ENCODE measurements at places on chromosomes 16 and 17.

GRCh38 chr17:2905269-2905668, 109.0 kb downstream of the RAP1GAP2 start:
- no peak for DNase-seq

DNA sequence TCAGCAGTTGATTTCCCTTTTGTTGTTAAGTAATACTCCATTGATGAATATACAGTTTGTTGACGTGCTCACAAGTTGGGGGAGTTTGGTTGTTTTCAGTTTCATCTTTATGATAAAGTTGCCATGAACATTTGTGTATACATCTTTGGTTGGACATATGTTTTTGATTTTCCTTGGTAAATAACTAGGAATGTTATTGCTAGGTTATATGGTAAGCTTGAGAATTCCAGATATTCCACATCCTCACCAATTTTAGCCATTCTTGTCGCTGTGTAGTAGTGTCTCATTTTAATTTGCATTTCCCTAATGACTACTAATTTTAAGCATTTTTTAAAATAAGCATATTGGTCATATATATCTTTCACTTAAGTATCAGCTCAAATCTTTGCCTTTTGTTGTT, 55.0 kb upstream of the RASL10B start:
- DNase-seq, result no peak

DNA sequence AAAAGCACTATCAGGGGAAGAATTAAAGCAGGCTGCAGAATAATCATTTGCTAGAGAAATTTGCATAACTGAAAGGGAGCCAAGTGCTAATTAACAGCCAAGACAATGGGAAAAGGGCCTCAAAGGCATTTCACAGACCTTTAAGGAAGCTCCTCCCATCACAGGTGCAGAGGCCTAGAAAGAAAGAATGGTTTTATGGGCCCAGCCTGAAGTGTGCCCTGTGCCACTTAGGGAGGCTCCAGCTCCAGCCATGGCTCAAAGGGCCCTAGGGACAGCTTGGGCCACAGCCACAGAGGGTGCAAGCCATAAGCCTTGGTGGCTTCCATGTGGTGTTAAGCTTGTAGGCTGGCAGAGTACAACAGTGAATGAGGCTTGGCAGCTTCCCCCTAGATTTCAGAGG, 50.1 kb downstream of the RNF112 start:
- DNase-seq, result no peak

GRCh38 chr17:30113213-30113612, 3.4 kb upstream of the NSRP1 start:
- DNase-seq, result no peak

GRCh38 chr17:14089179-14089578, 19.9 kb downstream of the COX10 start:
- DNase-seq, result no peak

GRCh38 chr17:42548070-42548837, 4.5 kb upstream of the HSD17B1 start:
- DNase-seq, result peak; percentile 28

- no peak for DNase-seq
These were observed 537 bp upstream of the GJC1 start for GRCh38 chr17:44830359-44831288.

DNA sequence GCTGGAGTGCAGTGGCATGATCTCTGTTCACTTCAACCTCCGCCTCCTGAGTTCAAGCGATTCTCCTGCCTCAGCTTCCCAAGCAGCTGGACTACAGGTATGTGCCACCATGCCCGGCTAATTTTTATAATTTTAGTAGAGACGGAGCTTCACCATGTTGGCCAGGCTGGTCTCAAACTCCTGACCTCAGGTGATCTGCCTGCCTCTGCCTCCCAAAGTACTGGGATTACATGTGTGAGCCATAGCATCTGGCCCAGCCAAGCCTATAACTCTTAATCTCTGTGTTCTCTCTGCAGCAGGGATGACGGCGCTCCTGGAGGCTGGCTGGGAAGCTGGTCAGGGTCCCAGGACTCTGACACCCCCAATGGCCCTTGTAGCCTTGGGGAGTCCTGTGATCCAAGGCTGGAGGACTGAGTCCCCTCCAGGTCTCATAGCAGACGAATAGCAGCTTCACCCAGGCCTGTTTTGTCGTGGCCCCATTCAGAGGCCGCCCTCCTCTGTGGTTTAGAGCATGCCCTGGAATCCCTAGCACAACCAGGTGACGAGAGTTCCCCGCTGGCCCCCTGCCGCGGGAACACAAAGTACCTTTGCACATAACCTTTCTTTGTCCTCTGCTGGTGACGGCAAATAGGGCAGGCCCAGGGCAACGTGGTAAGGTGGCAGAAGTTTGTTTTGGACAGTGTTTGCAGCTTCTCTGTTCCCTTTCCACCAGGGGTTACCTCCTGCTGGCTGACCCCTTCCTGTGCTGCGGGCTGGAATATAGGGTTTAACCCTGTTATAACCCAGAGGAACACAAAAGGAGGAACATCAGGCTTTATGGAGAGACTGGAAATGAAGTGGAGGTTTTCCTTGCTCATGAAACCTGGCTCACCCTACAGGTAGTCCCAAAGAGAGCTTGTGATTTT, 43.0 kb upstream of the TOB1 start:
- DNase-seq, result no peak

- no peak for DNase-seq
These were observed 9.8 kb downstream of the ELOB start for GRCh38 chr16:2767140-2767731.

GRCh38 chr16:22008215-22009059, 526 bp downstream of the MOSMO start:
- DNase-seq, result no peak

GRCh38 chr16:15518381-15519351, 84.3 kb downstream of the BMERB1 start:
- DNase-seq, result peak; percentile 39

DNA sequence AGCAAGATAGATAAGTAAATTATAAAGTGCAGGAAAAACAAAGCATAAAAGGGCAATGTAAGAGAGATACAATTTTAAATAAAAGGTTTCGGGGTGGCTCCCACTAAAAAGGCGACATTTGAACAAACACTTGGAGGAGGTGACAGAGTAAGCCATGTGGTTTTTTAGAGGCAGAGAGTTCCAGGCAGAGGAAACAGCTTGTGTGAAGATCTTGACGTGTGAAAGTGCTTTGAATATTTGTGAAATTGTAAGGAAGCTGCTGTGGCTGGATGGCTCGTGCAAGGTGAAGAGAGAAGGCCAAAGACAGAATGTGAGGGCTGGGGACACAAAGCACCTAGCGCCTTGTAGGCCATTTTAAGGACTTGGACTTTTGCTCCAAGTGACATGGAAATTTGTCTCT, 28.6 kb upstream of the HYDIN start:
- DNase-seq, result no peak

DNA sequence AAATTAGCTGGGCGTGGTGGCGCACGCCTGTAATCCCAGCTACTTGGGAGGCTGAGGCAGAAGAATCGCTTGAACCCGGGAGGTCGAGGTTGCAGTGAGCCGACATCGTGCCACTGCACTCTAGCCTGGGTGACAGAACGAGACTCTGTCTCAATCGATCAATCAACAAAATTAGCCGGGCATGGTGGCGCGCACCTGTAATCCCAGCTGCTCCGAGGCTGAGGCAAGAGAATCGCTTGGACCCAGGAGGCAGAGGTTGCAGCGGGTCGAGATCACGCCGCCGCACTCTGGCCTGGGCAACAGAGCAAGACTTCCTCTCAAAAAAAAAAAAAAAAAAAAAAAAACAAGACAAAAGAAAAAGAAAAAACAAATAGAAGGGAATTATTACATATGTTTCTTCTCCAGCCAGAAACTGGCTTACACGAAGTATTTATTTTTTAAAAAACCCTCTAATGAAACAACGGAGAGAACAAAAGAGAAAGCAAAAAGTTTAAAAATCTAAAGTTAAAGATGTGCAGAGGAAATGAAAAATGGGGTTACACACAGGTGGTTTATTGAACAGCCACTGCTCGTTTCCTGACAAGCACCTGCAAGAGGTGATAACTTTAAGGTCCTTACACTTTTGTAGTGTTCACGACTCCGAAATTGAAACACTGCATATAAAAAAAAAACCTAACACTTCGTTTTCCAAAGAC, 1.4 kb downstream of the SYNRG start:
- DNase-seq, result no peak

GRCh38 chr16:52123061-52123839, 423.7 kb downstream of the TOX3 start:
- DNase-seq, result no peak

DNA sequence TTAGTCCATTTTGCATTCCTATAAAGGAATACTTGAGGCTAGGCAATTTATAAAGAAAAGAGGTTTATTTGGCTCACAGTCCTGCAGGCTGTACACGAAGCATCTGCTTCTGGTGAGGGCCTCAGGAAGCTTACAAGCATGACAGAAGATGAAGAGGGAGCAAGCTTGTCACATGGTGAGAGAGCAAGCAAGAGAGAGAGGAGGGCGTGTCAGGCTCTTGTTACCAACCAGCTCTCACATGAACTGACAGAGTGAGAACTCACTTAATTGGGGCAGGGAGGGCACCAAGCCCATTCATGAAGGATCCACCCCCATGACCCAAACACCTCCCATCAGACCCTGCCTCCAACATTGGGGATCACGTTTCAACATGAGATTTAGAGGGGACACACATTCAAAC, 1.6 kb downstream of the CHCT1 start:
- no peak for DNase-seq

GRCh38 chr16:57377080-57377841, 5.0 kb downstream of the CX3CL1 start:
- DNase-seq, result no peak

DNA sequence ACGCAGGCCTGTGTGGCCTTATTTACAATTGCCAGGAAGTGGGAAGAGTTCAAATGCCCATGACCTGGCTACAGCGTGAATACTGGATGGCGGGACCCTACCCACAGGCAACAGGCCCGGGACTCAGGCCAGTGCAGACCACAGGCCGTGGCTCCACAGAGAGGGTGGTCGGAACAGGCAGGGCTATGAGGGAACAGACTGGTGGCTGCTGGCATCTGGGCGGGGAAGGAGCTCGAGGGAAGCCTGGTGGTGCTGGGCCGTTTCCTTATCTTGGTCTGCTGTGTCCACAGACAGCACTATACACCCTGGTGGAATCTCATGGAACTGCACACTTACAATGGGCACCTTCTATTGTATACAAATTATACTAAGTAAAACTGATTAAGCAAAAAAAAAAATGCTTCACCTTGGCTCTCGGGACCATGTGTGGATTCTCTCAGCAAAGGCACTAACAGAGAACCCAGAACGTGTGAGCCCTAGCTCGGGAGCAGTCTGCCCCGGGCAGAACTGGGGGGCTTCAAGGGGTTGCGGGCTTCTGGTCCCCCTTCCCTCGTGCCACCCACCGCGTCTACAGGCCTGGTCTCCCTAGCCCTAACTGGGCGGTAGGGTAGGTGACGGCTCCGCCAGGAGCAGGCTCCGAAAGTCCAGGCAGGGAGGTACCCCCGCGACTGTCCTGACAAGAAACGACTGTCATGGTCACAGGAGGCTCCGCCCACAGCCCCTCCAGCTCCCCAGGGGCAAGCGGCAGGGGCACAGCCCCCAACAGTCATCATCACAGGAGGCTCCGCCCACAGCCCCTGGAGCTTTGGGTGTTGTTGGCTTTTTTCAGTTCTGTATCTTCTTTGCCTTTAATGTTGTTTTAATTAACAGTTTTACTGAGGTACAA, 21.8 kb downstream of the CEP131 start:
- DNase-seq, result peak; percentile 9

DNA sequence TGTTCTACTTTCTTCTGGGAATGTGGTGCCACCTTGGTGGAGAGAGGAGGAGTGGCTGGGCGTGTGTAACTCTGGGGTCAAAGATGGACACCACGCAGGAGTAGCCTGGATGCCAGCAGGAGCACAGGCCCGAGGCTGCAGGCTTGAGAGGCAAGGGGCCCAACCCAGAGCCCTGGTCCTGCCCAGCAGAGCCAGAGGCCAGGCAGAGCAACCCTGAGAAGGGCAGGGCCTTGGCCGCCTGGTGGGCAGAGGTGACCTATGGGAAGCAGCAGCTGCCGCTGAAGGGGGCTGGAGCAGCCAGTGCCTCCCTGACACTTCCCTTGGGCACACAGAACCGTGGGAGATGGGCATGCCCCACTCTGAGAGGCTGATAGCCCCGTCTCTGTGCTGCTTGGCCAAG, 18.0 kb upstream of the CPSF4L start:
- no peak for DNase-seq

DNA sequence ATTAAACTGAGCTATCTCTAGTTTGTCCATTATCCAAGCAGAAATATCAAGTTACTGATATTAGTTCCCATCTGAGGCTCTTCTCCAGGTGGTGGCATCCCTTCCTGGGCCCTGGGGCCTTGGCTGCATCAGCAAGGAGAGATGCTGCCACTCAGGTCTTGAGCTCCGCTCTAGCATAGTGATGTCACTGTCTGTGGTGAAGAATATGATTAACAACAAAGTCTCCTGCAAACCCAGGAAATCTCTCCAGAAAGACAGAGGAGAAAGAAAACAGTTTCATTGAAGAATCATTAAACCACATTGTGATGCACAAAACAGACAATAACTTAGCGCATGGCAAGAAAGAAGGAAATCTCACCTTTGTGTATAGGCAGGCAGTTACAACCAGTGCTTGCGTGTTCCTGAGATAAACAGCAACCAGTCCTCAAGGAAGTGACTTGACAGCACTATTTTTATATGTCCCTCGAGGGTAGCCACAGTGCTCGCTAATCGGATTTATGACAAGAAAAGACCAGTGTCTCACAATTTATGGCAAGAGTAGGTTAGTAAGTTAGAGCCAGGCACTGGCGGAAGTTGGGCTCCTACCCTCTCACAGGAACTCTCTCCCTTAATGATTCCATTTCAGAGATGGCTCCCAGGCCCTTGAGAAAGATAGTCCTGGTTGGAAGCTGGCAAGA, 151.1 kb downstream of the AHSP start:
- no peak for DNase-seq

All from hematopoietic multipotent progenitor cell treated with erythropoietin and hydrocortisone succinate and interleukin-3 and kit ligand, for 17 days (in vitro differentiated cells).